Gastrocnemius medialis (tissue), 4 donors: ENCODE measurements at places on chromosomes 3 and 15.
A peak's percentile ranks its signal among the peaks of the same experiment; 100 is the strongest.

- DNase-seq: no peak
Observed at GRCh38 chr15:80816936-80817335, 37.8 kb downstream of the CEMIP start.

- no peak for DNase-seq
Observed at GRCh38 chr15:74050556-74051234, 31.7 kb downstream of the GOLGA6A start.

GRCh38 chr3:5298453-5298852, 110.9 kb downstream of the EDEM1 start:
- DNase-seq: no peak

GRCh38 chr15:52078876-52079700, 33.5 kb downstream of the BCL2L10 start:
- DNase-seq: peak; percentile 67

DNA sequence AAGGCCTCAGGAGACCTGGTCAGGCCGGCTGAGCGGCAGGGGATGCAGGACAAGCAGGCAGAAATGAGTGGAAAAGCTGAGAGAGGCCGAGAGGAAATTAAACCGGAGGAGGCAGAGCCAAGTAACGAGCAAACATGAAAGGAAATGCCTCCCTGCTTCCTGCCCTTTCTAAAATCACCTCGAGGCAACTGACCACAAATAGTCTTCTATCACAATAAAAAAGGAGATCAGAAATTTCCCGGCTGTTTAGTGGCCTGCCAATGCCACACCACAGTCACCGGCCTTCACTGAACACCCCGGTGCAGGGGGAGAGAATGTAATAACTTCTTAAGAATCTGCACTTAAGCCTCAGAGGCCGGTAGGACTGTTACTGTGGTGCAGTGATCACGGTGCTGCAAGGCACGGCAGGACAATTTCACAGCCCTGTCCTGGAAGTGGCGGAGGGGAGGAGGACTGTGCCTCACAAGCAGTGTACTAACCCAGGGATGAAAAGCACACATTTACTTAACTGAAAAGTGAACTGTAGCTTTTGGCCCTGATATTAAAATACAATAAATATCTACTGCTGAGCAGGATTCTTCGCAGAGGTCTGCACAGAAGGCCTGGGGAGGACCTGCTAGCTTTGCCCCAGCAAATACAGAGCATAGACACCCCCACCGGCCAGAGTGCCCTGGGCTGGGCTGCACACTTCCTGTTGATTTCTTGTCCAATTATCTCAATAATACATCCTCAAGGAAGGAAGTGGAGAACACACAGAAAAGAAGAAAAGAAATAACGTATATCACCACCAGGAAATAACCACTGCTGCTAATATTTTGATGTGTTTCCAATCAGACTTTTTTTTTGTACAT, 183.5 kb upstream of the NSMCE3 start:
- no peak for DNase-seq

DNA sequence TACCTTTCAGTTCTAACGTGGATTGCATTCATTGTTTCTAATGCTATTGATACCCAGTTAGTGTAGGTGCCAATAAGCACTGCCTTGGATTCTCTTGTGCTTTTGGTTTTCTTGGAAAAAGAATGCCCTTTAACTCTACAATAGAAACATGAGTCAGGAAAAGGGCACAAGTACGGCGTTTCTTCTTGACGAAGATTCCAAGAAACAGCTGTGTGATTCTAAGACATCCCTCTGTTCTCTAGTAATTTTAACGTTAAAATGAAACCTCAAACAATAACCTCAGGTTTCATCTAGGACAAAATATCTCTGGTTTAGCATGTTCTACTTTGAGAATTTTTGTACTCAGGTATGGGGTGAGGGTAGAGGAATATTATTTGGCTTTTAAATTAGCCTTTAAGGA, 540.5 kb upstream of the ATP11B start:
- DNase-seq: no peak

DNA sequence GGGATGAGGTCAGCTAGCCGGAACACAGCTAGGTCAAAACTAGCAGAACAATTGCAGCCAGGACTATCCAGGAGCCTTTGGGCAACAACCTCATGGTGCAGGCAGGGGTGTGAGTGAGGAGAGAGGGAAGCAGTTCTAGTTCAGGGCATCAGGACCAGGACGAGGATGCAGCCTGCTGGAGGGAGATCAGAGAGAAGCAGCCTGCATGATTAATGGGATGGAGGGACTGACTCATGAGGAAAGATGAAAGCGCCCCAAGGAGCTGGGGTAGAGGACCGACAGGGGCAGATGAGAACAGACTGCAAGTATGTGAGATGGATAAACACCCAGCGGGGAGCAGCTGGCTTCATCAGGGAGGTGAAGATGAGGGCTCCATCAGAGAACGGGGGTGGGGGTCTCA, 37.9 kb upstream of the LRTM1 start:
- no peak for DNase-seq

- no peak for DNase-seq
Observed at GRCh38 chr15:93189561-93189960, 100.5 kb upstream of the RGMA start.

- no peak for DNase-seq
Observed at GRCh38 chr3:45516829-45517228, 77.7 kb upstream of the LIMD1 start.

GRCh38 chr3:188595890-188596376, 442.0 kb downstream of the LPP start:
- no peak for DNase-seq

DNA sequence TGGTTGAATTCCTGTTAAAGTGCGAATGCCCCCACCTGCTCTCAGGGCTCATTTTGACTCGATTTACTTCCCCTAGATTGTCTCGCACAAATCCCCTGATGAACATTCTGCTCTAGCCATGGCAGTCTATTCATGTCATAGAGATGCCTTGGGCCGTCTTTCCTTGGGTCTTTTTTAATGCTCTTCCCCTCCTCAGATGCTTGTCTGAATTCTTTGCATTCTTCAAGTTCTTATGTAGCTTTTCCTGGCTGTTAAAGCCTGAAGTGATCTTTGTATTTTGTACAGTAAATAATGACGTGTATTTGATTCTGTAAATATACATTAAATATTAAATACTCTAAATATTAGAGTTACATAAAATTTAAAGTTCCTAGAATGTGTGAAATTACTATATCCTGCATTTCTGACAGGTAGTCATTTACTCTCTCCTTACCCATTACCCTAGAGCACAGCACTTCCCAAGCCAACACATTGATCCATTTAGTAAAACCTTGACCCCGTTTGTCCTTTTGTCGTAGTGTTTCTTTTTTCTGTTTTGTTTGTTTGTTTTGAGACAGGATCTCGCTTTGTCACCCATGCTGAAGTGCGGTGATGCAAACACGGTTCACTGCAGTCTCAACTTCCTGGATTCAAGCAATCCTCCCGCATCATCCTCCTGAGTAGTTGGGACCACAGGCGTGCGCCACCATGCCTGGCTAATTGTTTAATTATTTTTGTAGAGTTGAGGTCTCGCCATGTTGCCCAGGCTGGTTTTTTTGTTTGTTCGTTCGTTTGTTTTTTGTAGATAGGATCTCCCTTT, 47.9 kb downstream of the YEATS2 start:
- DNase-seq: no peak

DNA sequence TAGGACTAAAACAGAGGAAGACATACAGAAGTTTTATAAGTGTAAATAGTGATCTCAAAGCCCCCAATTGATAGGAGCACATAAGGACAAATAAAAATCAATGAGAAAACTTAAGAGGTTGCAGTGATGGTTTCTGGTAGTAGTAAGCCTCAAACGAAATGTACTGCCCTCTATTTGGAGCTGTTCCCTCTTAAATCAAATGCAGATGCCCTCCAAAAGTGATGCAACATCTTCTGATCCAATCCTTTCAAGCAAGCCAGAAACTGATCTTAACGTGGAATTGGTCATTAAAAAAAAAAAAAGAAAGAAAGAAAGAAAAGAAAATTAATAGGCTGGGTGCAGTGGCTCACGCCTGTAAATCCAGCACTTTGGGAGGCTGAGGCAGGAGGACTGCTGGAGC, 259.3 kb downstream of the ZBTB20 start:
- no peak for DNase-seq

DNA sequence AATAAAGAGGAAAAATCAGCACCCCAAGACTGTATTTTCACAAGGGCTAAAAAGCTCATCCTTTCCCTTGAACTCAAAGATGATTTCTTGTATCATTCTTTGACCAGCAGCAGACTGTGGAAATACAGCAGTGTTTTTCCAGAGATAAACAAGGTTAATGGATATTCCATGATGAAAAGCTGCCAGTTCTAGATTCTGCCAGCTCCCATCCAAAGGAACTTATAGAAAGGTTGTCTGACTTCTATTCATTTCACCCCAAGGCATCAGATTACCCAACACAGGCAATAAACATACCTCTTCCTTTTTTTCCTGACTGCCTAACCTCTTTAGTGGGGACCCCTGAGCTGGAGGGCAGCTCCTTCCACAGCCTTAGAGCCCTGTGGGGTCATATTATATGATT, 375.8 kb upstream of the THBS1 start:
- no peak for DNase-seq

DNA sequence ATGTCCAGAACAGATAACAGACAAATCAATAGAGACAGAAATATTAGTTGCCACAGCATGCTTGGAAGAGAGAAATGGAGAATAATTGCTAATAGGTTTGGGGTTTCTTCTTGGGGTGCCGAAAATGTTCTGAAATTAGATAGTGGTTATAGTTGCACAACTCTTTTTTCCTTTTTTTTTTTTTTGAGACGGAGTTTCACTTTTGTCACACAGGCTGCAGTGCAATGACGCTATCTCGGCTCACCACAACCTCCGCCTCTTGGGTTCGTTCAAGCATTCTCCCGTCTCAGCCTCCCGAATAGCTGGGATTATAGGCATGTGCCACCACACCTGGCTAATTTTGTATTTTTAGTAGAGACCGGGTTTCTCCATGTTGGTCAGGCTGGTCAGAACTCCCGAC, 163.3 kb downstream of the PLCH1 start:
- DNase-seq: no peak
